ENCODE measurements at places on chromosomes 6 and 20.

- no peak for DNase-seq
Measured at GRCh38 chr6:139230391-139230840, 61.4 kb downstream of the TXLNB start.

DNA sequence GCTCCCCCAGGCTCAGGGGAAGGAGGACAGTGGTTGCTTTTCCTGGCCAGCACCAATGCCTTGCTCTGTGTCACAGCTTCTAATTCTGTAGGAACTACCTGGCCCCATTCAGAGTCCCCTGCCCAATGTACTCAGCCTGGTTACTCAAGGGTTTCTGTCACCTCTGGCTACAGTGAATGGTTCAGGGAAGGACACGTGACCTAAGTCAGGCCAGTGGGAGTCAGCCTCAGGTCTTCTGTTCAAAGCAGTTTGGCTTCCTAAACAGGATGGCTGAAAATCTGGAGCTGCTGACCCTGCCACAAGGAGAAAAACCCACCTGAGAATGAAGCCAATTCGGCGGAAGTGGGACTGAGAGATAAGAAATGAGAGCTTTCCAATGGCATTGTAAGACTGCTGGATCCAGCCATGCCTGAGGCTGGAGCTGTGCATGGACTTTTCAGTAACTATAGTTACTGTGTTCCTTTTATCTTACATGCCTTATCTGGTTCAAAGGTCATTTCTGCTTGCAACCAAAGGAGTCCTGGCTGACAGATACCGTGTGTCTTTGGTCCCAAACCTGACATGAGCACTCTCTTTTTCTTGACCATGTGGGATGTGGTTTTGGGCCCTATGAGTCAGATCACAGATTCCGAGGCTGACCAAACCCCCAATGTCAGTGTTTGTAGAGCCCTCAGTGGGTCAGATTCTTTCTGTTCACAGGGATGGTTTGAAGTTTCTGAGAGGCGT is 104.3 kb downstream of the SULF2 start:
- DNase-seq: no peak

DNA sequence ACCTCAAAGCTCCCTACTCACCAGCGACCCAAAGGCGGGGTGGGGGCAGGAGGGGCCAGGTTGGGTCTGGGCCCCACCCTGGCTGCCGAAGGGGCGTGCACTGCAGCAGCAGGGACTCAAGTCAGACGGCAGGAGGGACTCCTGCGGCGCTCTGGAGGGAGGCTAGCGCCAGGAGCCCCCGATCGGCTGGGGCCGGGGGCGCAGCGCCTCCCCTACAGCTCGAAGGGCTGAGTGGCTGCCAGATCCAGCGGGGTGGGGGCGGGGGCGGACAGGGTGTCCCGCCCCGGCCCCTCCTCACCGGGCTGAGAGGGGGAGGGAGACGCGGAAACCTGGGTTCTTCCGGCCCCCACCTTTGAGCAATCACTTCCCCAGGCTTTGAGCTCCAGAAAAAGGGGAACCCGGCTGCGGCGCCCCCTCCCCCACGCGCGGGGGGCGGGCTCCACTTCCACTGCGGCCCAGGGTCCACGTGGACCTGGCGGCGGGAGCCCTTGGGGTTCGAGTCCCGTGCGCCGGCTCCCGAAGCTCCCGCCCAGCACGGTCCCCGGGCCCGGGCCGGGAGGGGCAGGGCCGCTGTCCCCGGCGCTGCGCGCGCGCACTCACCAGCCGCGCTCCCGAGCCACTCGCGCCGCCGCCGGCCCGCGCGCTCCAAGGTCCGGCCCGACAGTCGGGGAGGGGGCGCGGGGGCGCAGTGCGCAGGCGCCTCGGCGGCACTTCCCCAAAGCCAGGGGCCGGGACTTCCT is at the start of gene RGS19:
Gene RGS19, minus strand, starts transcription at position 246 of the 740 bp plus-strand sequence. CDS start 2,632 bp downstream, outside the sequence.
- DNase-seq: peak; percentile 99

GRCh38 chr6:24864343-24864742 is 65.6 kb upstream of the ARMH2 start:
- no peak for DNase-seq

DNA sequence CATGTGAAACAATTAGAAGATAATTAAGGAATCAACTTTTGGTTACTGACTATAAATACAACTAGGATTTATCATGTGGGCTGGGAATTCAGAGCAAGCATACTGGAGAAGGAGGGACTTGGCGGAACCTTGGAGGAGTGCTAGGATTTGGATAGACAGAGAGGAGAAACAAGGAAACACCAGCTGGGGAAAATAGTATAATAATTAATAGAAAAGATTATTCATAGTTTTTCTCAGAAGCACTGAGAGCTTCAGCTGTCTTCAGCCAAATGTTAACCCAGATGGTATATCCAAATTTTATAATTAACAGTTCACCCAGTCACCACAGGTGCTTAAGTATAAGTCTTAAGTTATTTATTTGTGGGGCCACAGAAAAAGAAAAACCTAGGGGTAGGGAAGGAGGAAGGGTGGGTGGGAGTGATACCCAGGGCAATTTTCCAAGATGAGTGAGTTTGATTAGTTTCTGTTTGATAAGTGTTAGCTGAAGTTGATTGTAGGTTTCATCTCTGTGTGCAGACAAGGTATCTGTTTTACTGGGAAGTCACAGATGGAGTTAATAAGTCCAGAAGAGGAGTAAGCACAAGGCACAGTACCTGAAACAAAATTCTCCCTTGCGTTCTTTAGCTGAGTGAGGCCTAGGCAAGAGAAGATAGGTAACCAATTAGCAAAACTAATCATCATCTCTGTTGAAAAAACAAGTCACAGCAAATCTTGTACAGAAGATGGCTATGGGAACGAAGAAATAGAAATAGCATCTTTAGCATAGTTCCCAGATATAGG is 175.5 kb downstream of the TFAP2B start:
- no peak for DNase-seq

GRCh38 chr6:138953451-138953850 is 34.6 kb downstream of the REPS1 start:
- DNase-seq: no peak

DNA sequence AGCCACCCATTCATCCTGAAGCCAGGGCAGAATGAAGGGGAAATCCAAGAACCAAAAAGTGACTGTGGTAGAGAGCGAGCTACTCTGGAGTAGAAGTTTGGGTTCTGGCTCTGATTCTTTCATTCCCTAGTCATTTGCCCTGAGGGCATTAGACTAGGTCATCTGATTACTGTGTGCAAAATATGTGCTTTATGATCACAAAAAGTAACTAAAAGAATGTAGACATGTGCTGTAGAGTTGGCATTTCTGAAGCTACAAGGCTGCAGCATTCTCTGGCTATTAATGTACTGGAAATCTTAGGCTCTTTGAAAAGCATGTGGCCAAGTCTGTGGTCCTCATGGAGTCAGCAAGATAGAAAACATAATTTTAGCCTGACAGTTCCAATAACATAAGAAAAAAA is 94.2 kb downstream of the TBC1D7 start:
- DNase-seq: no peak

DNA sequence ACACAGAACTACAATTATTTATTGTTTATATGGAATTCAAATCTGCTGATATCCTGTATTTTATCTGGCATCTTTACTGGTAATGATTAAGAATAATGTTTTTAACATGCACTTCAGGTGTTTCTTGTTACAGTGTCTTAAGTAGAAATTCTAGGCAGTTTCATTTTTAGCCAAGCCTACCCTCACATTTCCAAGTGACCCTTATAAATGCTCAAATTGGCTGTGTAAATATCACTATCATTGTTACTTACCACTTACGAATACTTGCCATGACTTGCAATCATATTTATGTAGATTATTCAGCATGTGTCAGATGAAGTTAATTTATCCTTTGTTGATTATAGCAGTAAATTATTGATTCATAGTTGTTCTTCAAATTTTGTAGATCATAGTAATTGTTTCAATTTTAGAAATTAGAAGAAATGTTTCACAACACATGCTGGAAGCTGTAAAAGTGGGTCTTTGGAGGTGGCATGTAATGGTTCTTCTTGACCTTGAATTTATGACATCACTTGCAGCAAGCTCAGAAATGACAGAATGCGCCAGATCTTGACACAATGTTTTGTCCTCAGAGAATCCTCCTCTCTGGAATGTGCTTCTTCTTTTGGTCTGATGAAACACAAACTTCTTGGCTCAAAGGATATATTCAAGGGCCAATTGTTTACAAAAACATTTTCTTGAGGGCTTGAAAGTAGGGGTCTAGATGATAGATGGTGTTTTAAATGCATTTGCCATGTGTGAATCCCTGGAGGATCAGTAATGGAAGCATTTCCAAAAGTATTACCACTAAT is 471.8 kb downstream of the COL12A1 start:
- DNase-seq: no peak

DNA sequence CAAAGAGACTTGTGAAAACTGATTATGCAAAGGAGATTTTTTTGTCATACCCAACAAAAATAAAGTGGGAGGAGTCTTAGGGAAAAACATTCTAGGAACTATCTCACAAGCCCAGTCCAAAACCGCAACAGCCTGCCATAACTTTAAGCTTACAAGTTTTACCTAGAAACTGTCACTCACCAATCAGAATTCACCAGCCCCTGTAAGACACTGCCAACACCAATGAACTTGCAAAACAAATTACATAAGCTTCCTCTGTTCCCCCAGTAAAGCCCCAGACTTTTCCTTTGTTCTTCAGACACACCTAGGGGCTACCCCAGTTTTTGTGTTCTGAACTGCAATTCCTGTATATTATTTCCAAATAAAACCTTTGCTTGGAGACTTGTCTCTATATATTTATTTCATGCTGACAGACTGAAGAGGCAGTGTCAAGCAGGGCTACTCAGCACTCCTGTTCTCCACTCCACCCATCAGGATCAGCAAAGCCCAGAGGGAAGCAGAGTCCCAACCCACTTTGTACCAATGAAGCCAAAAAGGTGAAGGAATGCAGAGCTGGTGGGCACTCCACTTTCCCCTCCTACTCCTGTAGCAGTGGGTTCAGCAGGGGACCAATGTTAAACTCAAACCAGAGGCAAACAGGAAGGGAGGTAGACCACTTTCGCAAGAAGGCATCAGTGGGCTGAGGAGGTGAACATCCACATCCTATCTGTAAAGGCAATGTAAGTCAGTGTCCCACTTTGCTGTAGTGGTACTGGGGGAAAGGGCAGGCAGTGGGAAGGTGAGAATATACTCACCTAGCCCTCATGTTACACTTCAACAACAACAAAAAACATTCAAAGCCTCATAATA is 142.5 kb upstream of the RUNX2 start:
- no peak for DNase-seq

DNA sequence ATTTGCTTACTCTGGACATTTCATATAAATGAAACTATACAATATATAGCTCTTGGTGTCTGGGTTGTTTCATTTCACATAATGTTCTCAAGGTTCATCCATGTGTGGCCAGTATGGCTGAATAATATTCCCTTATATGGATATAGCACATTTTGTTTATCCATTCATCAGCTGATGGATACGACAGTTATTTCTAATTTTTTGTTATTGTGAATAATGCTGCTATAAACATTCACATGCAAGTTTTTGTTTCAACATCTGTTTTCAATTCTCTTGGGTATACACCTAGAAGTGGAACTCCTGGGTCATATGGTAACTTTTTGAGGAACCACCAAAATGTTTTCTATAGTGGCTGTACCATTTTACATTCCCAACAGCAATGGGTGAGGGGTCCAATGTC is 101.1 kb downstream of the CDK19 start:
- DNase-seq: no peak

DNA sequence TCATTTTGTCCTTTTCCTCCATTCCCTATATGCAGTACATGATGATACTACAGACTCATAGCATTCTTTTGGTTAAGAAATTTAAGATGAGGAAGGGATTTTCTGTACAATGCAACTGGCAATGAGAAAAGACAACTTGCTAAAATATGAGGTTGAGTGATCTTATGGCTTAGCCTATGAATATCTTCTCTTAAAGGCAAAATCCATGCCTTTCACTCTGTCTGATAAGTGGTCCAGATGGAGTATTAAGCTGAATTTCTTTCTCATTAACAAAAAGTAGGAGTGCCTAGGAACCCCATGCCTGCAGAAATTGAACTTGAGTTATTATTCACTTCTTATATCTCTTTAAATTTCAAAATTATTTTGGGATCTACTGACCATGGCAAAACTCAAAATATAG is 135.3 kb downstream of the GRIK2 start:
- DNase-seq: no peak

DNA sequence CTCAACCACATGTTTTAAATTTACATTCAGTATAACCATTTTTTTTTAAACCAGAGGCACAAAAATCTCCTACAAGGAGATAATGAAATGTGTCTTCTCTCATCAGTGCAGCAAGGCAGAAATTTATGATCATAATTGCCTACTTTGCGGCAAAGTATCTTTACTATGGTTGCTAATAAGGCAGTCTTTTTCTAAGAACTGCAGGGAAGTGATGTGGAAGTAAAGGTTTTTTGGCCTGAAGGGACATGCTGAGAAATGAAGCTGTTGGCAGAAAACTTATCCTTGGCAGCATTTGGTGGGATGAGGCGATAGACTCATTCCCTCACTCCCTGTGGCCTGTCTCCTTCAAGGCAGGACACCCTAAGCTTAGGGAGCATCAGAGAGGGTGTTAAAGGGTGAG is 48.7 kb downstream of the SCGN start:
- DNase-seq: no peak

- DNase-seq: no peak
Measured at GRCh38 chr20:39283464-39283863, 321.3 kb downstream of the DHX35 start.

DNA sequence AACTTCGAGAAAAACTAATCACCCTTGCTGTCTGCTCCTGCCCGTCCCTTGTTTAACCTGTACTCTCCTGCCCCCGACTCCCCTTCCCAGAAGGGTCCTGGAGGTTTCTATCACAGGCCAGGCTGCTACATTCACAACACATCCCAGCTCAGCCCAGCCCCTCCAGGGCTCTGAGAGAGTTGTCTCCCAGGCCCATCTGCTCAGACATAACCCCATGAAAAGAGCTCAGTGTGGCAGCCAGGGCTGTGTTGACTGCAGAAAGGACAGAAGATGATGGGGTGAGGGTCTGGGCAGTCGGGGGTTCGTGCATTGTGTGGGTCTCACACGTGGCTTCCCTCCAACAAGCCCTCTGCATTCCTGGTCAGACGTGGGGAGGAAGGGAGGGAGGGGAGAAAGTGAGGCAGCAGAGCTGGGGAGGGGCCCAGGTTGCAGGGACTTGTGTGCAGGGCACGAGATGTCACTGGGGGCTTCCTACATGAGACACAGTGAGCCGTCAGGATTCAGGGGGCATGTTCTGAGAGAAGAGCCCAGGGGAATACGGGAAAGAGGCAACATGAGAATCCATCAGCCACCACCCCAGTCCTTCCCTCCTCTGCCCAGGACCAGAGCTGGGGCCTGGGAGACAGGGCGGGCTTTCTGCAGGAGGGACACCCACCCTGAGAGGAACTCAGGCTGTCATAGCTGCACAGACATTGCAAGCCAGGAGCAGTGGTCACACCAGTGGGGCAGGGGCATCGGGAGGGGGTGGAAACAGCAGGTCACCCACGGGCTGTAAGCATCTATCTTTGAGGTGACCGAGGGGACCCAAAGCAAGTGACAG is 372.9 kb downstream of the PREX1 start:
- no peak for DNase-seq

GRCh38 chr20:21175433-21175832 is 49.6 kb downstream of the KIZ start:
- no peak for DNase-seq

GRCh38 chr6:45827952-45828530 is 187.6 kb downstream of the CLIC5 start:
- no peak for DNase-seq

- no peak for DNase-seq
Measured at GRCh38 chr6:74717591-74717990, 488.3 kb downstream of the COL12A1 start.

Measured in H7 (cell line).